ENCODE measurements at places on chromosomes 13 and 19.

GRCh38 chr19:4814625-4815425, 16.7 kb downstream of the TICAM1 start:
- no peak for DNase-seq

- DNase-seq, result no peak
Observed at GRCh38 chr13:27607125-27607524, 13.2 kb downstream of the LNX2 start.

- peak; percentile 63 for DNase-seq
Observed at GRCh38 chr13:102591988-102592781, 4.6 kb upstream of the TPP2 start.

DNA sequence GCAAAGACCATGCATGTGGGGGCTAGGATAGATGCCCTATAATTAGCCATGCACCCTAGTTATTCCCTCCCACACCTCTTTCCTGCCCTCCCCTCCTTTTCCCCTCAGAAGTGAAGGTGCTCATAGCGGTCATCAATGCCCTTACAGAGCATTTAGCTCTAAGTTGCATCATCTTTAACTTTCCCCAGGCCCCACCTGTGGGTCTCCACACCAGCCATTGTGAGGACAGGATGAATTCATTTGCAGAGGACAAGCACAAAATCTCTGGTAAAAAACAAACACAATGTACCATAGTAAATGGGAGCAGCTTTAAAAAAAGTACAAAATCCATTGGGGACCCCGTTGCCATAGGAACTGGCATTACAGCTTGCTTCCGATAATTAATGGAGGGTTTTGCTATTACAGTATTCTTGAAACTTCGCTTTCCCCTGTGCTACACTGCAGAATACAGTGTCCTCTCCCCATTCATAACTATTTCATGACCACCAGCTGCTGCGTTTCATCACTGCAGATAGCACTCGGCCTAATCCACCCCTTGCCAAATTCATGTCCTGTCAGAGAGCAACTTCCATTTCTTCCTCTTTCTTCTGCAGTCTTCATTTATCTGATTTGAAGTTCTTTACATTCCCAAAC, 110.5 kb downstream of the ZDHHC20 start:
- DNase-seq, result no peak

GRCh38 chr19:7242601-7243258, 51.5 kb downstream of the INSR start:
- no peak for DNase-seq

DNA sequence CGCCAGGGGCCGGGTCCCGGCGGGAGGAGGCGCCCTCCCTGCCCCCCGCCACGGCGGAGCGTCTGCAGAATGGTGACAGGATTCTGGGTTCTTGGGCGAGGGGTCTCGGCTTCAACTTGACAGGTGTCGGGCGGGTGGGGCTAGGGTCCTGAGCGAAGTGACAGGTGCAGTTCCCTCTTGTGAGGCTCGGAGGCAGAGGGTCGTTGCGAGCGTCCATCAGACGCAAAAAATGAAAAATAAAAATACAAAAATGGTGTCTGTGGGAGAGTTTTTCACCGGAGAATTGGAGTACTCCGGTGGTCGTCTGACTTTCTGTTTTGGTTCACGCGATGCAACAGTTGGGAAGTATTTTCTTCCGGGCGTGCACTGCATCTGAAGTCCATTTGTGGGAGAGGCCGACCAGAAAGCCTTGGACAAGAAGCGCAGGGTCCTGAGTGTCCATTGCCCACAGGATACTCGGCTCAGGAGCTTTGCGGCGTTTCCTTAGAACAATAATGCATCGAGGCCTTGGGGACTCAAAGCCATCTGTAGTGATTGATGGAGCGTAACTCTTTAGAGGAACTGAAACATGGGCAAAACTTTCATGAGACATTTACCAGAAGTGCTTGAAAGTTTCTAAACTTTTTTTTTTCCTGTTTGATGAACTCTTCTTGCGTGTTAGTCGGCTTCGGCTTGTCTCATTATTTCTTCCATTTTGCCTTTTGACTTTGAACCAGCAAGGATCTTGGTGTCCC, 759 bp downstream of the RB1 start:
- no peak for DNase-seq

GRCh38 chr19:7199613-7200533, 94.3 kb downstream of the INSR start:
- DNase-seq, result no peak

- no peak for DNase-seq
Observed at GRCh38 chr13:40981361-40981760, 37.8 kb downstream of the ELF1 start.

GRCh38 chr19:50328873-50329145, 368 bp downstream of the KCNC3 start:
- no peak for DNase-seq

GRCh38 chr13:28572871-28573270, 77.9 kb upstream of the FLT1 start:
- DNase-seq, result no peak

DNA sequence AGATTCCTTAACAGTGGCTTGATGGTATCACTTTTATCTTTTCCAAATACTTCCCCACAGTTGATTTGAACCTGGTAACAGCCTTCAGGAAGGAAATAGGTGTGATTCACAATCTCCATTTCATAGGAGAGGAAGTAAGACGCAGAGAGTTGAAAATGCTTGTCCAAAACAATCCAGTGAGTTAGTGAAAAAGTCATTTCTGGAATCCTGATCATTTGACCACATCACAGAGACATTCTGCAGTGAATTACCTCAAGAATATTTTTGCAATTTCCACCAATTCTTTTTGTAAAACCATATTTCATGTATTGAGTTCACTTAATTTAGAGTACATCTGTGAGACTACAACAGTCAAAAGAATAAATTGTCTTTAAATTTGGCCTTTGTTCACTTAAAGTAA, 292.8 kb downstream of the DCLK1 start:
- DNase-seq, result no peak

DNA sequence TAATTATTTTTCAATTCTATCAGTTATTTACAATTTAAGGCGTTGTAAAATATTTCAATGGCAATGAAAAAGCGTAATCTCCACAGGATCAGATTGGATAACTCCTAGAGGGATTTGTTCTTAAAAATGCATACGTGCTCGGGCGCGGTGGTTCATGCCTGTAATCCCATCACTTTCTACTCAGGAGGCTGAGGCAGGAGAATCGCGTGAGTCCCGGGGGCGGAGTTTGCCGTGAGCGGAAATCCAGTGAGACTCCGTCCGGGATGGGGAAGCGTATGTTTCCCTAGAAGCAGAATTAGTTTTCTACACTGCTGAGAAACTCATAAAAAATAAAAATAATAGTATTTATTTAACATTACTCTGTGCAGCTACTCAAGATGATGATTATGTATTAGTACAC, 917.8 kb upstream of the PCDH20 start:
- no peak for DNase-seq

DNA sequence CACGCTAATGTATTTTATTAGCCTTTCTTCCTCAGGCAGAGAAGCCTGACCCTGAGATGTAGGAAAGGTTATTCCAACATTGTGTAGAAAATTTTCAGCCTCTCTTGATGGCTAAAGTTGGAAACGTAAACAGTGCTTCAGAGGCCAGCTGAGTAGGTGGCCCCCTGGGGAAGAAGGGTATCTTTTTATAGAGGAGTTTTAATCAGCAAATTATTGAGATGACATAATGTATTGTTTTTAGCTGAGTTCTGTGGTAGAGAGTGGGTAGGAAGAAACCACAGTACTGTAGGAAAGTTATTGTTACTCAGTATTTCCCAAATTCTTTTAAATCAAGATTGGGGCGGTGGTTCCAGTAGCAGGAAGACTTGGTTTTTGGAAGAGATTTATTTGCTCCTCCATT, 268.8 kb downstream of the DLEU7 start:
- no peak for DNase-seq
